Breast epithelium (tissue), 4 donors: ENCODE measurements at places on chromosomes 7 and 10. TPM values are rescaled to one million over a fixed set of nuclear protein-coding genes. Genes with fewer than 3 reads are reported as not detected.

The MALRD1 gene
- total RNA-seq: 2.6 TPM

DNA sequence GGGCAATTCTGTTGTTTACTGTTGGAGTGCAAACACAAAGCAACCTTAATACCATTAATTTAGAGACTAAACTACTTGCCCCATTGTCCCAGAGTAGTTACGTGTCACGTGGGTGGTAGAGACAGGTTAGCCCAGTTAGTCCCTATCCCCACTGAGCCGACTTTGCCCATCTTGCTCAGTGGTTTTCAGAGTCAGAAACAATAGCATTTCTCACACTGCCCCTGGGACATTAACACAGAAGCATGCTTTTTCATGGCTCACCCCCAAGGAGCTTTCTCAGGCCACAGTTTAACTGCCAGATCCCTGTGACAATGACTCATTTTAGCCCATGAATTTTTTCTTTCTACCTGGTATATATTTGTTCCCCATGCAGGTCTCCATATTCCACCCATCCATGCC lies 271.0 kb downstream of the POU6F2 start:
- H3K27ac ChIP-seq: no peak overlapping the region
- H3K4me3 ChIP-seq: no peak overlapping the region
- no peaks in the 10 kb centered on the region for H3K36me3 ChIP-seq
- no peaks in the 10 kb centered on the region for H3K27me3 ChIP-seq
- no peak for DNase-seq

The GPR26 gene
- not detected for total RNA-seq

GRCh38 chr7:40604601-40605438 lies 470.0 kb downstream of the SUGCT start:
- no peaks in the 10 kb centered on the region for H3K27me3 ChIP-seq
- H3K27ac ChIP-seq: no peak overlapping the region
- DNase-seq: no peak
- H3K4me1 ChIP-seq: no peaks in the 10 kb centered on the region
- no peaks in the 10 kb centered on the region for H3K36me3 ChIP-seq
- H3K4me3 ChIP-seq: no peak overlapping the region

- H3K4me3 ChIP-seq: no peak overlapping the region
- H3K27me3 ChIP-seq: no peaks in the 10 kb centered on the region
- H3K27ac ChIP-seq: no peak overlapping the region
- no peak for DNase-seq
- no peaks in the 10 kb centered on the region for H3K36me3 ChIP-seq
Observed at GRCh38 chr10:15620337-15620736, 99.4 kb downstream of the ITGA8 start.

DNA sequence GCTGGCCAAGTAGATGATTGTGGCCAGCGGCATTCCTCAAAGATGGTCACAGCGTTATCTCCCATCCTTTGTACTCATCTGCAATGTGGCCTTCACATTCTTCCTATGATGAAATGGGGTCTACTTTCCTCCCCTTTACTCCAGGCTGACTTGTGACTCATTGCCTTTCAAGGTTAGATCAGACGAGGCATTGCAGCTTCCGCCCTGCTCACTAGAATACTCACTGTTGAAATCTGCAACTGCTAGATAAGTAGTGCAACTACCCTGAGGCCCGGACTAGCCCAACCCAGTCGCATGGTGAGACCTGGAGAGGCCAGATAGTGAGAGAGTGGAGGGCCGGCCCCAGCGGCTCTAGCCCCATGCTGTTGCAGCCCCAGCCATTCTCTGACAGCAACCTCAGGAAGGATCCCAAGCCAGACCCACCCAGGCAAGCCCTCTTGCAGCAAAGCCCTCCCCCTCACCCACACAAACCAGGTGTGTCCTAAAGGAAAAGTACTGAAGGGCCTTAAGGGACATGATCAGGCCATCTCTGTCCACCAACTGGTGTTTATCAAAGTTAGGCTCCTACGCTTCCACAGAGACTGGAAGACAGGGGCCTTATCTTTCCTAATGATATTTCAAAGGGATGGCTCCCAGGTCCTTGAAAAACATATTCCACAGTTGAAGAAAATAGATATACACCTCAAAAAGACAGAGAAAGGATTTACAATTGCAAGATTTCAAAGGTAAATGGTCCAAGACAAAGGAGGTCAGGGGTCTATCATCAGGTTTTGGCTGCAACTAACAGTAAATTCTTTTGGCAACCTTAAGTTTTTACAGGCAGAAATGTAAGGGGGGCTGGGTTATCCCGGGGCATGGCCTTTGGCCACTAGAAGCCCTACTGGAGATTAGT lies 107.2 kb upstream of the TRIM24 start:
- no peaks in the 10 kb centered on the region for H3K27me3 ChIP-seq
- no peak for DNase-seq
- H3K27ac ChIP-seq: no peak overlapping the region
- no peak overlapping the region for H3K4me3 ChIP-seq
- H3K36me3 ChIP-seq: no peaks in the 10 kb centered on the region
- H3K4me1 ChIP-seq: no peaks in the 10 kb centered on the region

The GPR146 gene
- total RNA-seq: 24.1 TPM

GRCh38 chr7:33261585-33261984 lies 132.2 kb downstream of the BBS9 start:
- H3K36me3 ChIP-seq: no peaks in the 10 kb centered on the region
- no peak overlapping the region for H3K4me3 ChIP-seq
- no peak for DNase-seq
- H3K27ac ChIP-seq: no peak overlapping the region

The C10orf62 gene
- not detected for total RNA-seq

- no peaks in the 10 kb centered on the region for H3K4me1 ChIP-seq
- no peaks in the 10 kb centered on the region for H3K36me3 ChIP-seq
- no peaks in the 10 kb centered on the region for H3K27me3 ChIP-seq
Observed at GRCh38 chr7:17968791-17969715, 28.8 kb upstream of the SNX13 start.

The AGAP5 gene
- total RNA-seq: 5.4 TPM

DNA sequence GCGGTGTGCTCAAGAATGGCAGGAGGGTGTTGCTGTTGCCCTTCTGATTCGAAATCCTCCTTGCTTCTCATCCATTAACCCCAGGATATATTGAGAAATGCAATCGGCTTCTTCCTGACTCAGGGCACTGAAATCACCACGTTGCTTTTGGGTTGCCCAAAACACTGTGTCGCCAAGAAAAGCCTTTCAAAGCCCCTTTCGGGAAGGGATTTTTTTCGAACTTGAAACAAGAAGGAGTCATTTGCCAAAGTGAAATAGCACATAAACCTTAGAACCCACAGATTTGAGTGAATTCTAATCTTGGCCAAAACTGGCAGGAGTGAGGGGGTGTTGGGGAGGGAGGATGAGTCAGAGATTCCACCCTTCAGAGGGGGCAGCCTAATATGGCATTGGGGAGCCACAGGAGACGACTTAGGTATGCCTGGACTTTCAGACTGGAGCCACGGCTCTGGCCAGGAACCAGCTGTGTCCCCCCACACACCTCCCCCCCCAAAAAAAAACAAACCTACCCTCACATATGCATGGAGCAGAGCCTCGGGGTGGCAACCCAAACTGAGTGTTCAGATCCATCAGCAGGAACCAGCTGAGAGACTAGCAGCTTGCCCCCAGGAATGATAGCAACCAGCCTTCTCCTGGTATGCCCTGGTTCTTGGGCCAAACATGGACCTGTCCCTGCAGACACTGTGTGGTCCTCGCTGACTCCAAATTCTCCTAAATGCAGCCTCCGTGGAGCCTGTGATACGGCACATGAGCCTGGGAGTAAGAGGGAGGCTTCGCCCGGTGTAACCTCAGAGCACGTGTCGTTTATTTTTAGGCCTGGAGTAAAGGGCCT lies 138.4 kb downstream of the FGFR2 start:
- DNase-seq: peak; percentile 64
- H3K4me3 ChIP-seq: no peak overlapping the region
- no peaks in the 10 kb centered on the region for H3K27me3 ChIP-seq
- H3K4me1 ChIP-seq: no peaks in the 10 kb centered on the region
- H3K27ac ChIP-seq: peak overlapping the region; percentile 5

The PSAP gene
- total RNA-seq: 623 TPM

- no peaks in the 10 kb centered on the region for H3K27me3 ChIP-seq
- no peak overlapping the region for H3K4me3 ChIP-seq
- DNase-seq: no peak
- peak overlapping the region; percentile 13 for H3K27ac ChIP-seq
- H3K4me1 ChIP-seq: peaks cover 3% of the 10 kb centered on the region
Observed at GRCh38 chr10:102634686-102635085, 9.6 kb upstream of the TRIM8 start.

DNA sequence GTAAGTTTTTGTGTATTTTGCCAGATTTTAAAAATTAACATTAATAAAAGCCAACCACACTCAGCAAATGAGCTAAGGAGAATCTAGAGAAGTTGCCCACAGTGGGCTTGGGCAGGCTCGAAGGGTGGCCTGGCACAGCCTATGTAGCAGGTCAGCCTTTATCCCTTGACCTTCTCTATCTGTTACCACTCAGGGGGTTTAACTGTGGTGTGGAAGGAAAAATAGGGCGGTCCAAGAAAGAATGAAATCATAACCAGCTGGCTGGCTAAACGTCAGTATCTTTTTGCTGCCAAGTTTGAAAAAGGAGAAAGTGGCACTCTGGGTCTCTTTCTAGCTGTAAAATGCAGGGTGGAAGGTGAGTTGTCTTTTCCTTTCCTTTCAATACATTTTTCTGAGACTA lies 130.3 kb upstream of the ASAH2 start:
- H3K36me3 ChIP-seq: no peaks in the 10 kb centered on the region
- DNase-seq: no peak
- H3K27me3 ChIP-seq: no peaks in the 10 kb centered on the region
- H3K27ac ChIP-seq: peak overlapping the region; percentile 46
- H3K4me3 ChIP-seq: no peak overlapping the region
